Fibroblast of lung (primary cell): ENCODE measurements at places on chromosomes 5 and 9. TPM values are rescaled to one million over a fixed set of nuclear protein-coding genes. Genes with fewer than 3 reads are reported as not detected.

GRCh38 chr9:133718563-133719315 is 19.4 kb downstream of the SARDH start:
- no peak for DNase-seq

DNA sequence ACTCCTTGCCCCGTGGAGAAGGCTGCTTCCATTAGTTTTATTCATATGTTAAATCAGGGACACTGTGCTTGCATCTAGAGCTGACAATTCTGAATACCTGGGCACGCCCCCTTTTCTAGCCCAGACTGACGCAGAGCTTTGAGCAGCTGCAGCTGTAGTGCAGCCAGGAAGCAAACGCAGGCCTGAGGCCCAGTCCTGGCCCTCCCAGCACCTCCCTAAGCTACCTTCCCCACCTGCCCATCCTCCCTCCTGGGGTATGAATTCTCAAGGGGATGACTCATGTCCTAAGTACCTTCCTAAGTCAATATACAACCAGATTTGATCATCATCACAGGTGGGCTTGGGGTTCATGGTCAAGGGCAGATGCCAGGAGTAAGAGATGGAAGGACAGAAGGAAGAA is 3.5 kb downstream of the PHF19 start:
- DNase-seq, result peak; percentile 40

GRCh38 chr5:71977311-71977710 is 130.0 kb upstream of the MAP1B start:
- DNase-seq, result no peak

DNA sequence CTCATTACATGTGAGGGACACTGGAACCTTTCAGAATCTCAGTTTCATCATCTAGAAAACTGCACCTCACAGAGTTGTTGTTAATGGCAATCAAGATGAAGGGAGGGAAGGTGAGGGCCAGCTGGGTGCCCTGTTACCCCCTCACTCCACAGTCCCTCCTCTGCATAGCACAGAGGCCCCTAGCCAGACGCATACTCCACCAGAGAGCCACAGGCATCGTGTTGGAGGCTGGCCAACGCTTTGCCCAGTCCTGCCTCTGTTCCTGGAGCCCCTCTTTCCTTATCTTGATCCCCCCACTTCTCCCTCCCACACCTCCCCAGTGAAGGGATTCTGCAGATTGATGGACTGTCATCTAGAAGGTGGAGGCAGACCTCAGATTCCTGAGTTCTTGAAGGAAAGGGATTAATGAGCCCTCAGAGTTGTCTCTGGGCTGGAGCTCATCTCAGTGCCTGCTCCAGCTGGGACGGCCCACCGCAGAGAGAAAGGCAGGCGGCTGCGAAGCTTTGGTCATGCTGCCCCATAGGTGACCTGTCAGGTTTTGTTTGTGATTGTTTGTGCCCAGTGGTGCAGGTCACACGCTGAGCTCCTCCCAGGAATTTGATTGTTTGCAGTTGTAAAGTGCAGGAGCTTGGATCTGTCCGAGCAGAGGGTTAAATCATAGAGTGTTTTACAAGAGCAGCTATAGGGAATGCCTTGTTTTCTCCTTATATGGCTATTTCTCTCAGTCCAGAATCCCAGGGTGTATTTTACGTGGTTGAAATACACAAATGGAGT is 487.3 kb downstream of the CCDC171 start:
- DNase-seq, result peak; percentile 68

Gene IGIP
- total RNA-seq, result 11.7 and 13.4 TPM in 2 replicates

Gene ARSB
- 9.0 and 10.1 TPM in 2 replicates for total RNA-seq

GRCh38 chr9:124503713-124504529 is 3.3 kb downstream of the NR5A1 start:
- DNase-seq, result no peak

DNA sequence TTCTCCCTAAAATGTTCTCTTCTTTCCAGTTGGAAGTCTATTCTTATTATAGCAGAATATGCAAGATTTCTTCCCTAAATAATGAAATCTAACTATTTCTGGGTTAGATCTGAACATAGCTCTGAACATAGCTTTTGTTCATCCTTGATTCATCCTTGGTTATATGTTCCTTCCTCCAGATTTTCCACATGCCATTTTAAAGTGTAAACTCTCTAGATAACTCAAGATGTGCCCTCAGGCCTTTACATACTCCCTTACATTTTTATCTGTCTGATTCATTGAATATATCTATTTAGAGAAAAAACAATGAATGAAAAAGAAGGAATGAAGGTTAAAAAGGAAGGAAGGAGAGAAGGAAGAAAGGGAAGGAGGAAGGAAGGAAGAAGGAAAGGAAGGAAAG is 100.9 kb downstream of the FBXO38 start:
- DNase-seq, result no peak

Gene LRRC19
- total RNA-seq, result not detected in 2 replicates

DNA sequence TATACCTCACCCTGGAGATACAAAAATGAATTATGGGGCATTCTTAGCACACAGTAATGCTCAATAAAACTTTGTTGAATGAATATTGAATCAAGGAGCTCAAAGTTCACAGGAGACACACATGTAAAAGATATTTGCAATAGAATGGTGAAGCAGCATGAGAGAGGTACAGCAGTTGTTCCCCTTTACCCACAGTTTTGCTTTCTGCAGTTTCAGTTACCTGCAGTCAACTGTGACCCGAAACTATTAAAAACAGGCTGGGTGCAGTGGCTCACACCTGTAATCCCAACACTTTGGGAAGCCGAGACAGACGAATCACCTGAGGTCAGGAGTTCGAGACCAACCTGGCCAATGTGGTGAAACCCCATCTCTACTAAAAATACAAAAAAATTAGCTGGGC is 2.4 kb upstream of the OR5C1 start:
- DNase-seq, result no peak

DNA sequence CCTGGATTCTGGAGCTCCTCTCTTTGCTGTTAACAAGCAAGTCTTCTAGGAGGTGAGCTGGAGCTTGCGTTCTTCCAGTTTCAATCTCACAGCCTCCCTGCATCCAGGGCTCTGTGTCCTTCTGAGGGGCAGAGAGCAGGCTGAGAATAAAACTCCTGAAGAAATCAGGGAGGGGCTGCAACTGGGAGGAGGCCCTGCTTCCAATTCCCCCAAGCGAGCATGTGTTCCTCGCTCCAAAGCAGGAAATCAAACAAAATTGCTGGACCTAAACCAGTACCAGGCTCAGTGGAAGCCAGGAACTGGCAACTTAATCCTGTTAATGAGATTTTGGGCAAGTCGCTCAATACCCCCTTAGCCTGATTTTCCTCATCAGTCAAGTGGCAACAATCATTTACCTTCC is 181.8 kb downstream of the ASTN2 start:
- no peak for DNase-seq

Gene WDR38
- total RNA-seq, result not detected in 2 replicates

Gene FAM78A
- 0.33 and 0.51 TPM in 2 replicates for total RNA-seq
